ENCODE measurements at places on chromosomes 6 and 20.
A peak's percentile ranks its signal among the peaks of the same experiment; 100 is the strongest.

GRCh38 chr20:11249683-11250082, 575.9 kb upstream of the JAG1 start:
- DNase-seq: no peak

DNA sequence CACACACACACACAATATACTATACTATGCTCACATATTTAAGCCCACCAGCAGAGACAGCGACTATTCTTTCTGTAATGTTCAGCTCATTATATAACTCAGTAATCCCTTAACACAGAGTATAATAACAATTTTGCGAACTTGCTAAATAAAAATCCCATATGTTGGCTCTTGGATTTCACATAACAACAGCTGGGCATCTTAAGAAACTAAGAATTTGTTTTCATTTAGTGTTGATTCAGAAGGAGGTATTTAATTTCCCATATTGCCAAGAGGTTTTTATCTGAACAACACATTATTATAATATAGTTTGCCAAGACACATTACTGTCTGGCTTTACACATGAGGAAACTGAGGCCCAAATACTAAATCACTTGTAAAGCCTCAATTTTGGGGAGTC, 7.4 kb downstream of the ECT2L start:
- no peak for DNase-seq

DNA sequence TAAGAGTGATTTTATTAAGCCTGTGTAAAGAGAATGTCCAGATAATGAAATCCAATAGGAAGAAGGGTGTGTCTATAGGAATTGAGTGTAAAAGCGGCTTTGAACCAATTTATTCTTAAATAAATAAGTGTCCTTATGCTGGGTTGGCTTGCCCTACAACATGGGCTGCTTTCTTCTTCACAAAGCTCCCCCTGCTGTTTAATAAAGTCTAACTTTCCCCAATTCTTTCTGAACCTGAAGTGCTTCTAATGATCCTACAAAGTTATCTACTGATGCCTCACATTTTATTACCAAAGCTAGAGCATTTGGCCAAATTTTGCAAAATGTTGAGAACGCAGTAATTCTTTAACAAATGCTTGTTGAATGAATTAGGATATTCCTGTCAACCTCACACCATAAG, 36.3 kb upstream of the SIRT5 start:
- peak; percentile 43 for DNase-seq

- no peak for DNase-seq
Observed at GRCh38 chr20:57573242-57573641, 12.3 kb downstream of the PCK1 start.

DNA sequence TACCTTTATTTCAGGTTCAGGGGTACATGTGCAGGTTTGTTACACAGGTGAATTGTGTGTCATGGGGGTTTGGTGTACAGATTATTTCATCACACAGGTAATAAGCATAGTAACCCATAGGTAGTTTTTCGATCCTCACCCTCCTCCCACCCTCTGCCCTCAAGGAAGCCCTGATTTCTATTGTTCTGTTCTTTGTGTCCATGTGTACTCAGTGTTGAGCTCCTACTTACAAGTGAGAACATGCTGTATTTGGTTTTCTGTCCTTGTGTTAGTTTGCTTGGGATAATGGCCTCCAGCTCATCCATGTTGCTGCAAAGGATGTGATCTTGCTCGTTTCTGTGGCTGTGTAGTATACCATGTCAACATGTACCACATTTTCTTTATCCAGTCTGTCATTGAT, 66.0 kb downstream of the STK4 start:
- DNase-seq: no peak

DNA sequence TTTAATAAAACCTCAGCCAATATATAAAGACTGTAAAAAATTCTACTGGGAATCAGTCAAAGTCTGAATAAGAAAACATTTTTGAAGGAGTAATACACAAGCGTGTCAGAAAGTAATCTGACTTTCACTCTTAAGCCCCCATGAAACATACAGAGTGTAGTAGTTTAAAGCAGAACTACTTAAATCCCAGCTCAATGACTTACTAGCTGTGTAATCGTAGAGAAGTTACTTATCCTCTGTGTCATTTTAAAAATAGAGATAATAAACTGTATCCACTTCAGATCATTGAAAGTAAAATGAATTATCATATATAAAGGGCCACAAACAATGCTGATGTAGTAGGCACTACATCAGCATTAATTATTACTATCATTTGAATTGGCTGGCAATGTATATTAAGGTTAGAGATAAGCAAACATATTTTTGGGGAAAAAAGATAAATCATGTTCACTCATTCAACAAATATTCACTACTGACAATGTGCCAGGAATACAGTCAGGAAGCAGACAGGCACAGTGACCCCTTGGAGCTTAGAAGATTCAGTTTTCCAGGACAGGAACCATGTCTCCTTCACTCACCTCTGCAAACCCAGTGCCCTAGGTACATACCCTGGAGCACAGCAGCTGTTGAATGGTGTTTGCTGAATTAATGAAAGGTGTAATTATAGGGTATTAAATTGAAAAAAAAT, 14.4 kb downstream of the REPS1 start:
- DNase-seq: no peak

DNA sequence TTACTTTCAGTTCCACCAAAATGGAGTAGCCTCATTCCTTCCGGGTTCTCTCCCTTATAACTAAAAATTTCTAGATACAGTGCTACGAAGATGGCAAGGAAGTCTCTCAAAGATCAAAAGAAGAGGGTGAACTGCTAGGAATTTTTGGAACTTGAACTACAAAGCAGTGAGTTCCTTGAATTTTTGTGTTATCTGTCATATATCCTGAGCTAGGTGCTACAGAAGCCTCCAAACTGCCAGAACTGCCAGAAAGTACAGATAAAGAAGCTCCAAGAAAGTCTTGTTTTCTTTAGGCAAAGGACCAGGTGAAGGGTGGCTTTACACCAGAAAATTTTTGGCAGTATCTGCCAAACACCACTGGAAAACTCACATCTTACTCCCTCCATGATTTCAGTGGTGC, 218.8 kb upstream of the FLRT3 start:
- DNase-seq: no peak

DNA sequence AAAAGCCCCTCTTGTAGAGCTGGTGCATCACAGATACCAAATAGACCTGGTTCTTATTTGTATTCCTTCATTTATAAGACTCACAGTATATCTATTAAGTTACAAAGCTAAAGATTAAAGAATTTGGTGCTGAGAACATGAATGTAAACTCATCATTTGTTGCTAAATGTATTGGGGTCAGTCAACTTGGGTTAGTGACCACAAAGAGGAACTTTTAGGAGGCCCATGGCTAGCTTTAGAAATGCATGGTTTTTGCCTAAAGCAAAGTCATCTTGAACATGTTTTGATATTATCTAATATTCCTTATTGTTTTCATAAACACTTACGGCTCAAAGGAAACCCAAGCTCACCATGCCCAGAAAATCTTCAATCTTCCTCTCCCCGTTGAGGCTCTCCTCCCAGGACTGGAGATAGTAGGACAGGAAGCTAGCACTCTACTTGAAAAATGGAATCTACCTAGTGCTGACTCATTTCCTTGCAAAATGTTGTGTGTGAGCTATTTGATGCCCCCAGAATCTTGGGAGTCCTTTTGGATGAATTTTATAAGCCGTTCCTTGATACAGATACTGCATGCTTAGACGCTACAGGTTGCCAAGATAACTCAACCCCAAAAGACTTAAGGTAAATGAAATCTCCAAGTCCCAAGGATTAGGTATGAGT, 121.4 kb downstream of the BMP2 start:
- no peak for DNase-seq

DNA sequence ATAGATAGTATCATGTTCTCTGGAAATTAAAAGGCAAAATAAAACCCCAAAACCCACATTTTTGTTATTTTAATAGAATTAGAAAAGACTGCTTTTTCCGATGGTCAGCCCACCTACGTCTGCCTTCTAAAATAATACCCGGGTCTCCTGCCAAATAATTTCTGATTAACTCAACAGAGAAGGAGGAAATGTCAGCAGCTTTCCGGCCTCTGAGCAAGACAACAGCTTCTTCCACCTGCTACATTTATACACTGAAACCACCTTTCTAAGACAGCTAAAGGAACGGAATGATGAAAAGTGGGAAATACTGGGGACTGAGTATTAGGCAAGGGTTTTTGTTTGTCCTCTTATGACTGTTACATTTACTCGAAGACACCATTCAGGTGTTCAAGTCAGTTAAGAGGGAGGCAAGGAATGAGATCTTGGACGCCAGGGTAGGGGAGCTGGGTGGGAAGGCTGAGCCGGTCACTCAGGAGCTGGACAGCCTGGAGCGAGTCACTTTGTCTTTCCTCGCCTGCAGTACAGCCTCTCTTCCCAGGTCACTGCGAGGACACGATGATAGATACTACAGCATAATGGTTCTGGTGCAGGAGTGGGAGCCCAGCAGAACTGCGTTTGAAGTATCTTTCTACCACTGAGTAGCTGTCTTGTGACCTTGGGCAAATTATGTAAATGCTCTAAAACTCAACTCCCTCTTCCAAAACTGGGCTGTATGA, 96.3 kb upstream of the QKI start:
- no peak for DNase-seq

DNA sequence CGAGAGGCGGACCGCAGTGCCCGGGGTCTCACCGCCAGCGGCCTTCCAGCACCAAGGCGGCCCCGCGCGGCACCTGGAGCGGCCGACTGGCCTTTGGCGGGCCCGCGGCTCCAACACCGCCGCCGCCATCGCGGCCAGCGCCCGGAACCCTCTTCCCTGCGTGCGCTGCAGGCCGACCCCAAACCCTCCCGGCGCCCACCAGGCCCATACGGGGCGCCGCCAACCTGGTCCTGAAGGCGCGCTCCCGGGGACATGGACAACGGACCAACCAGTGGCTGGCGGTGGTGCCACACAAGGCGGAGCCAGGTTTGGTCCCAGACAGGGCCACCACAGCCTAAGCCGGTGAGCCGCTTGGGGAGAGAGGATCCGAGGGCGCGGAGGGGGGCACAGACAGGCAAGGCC, 1514.8 kb upstream of the DEFB115 start:
- DNase-seq: no peak

GRCh38 chr6:167979436-167980139, 17.9 kb upstream of the KIF25 start:
- DNase-seq: no peak

DNA sequence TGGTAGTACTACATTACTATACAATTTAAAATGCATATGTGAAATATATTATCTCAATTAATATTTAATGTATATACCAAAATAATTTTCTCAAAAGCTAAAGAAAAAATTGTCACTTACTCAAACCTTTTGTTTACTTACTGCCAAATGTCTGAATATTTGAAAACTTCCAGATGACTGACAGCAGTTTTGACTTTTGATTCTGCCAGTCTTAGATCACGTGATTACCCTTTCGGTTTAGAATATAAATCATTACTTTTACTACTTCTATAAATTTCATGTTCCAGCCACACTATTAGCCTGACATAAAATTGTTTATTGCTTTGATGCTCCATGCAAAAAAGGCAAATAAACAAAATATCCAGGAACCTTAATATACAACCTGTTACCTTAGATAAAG, 680.7 kb upstream of the ID4 start:
- no peak for DNase-seq

GRCh38 chr20:42134265-42135098, 516.3 kb upstream of the CHD6 start:
- no peak for DNase-seq

- no peak for DNase-seq
Observed at GRCh38 chr6:85192186-85192585, 257.7 kb upstream of the NT5E start.

DNA sequence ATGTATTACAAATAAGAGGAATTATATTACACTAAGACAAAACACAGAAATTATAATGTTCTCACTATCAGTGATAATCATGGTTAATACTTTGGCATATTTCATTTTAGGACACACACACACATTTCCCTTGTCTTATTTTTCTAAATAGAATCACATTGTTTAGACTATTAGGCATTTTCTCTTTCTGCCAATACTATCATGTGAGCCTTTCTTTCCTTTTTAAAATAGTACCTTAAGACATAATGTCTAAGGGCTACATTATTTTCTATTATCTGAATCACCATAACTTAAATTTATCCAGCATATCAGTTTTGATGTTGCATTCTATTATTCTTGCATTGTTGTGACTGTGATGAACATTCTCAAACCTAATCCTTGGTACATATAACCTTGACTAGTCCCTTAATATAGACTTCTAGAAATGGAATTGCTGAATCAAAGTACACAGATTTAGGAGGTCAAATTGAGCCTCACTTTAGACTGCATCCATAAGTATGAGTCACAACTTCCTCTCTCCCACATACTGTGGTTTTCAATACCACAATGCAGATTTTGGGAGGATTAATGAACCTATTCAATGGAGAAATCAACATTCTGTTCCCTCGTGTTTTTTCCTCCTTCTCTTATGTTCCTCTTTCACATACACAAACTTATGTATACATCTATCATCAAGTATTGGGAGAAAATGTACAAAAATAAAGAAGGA, 212.6 kb downstream of the MOXD1 start:
- no peak for DNase-seq

- DNase-seq: peak; percentile 12
Observed at GRCh38 chr6:72246926-72247325, 360.6 kb downstream of the RIMS1 start.

GRCh38 chr20:63552481-63553249, 1.3 kb upstream of the FNDC11 start:
- no peak for DNase-seq

DNA sequence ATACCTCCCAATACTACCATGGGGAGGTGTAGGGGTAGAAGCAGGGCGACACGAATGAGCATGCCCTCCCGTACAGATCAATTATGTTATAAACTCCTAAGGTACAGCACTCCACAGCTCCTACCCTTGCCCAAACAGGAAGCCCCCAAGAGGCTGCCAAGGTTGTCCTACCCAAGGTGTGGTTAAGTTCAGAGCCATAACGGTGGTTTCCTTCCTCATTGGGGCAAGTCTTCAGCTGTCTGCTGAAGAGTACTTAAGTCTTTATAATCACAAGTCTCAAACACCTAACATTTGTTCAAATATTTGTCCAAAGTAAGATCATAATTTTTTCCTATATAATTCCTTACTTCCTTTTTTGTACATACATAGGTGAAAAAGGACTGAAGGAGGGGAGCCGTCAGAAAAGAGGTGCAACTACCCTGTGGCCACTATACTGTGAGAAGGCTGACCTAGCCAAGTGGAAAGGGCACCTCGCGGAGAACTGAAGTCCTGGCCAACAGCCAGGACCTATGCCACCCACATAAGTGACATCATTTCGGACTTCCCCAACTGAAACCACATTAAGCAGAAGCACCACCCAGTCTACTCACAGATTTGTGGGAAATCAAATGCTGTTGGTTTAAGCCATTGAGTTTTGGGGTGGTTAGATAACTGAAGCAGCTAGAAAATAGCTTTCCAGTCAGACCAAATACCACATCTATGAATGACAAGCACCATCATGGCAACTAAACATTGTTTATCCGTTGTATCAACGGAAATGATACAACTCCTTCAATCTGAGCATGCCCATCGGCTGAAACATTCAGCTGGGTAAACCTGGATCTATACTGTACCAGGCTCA, 2.9 kb upstream of the RAB22A start:
- DNase-seq: no peak

Measured in 8988T (cell line).